Islet precursor cell (in vitro differentiated cells): ENCODE measurements at places on chromosomes 5 and 9.

GRCh38 chr9:92429836-92430235 lies 5.6 kb upstream of the OMD start:
- no peak for DNase-seq

GRCh38 chr5:38926121-38926520 lies 80.3 kb downstream of the OSMR start:
- DNase-seq = no peak

GRCh38 chr9:13651969-13652663 lies 372.6 kb upstream of the MPDZ start:
- DNase-seq = no peak

DNA sequence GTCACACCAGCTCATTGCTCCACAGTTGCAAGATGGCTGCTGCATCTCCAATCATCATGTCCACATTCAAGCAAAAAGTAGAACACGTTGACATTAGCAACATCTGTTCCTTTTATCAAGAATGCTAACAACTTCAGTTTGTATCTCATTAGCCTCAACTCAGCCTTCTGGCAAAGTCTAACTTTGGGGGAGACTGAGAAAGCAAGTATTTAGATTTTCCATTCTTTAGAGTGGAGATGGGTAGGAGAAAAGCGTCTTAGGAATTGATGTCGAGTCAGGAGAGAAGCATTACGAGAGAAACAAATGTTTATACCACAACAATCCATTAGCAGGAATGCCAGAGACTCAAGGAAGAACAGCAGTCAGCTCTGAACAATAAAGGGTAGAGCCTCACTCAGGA lies 446.3 kb downstream of the ENC1 start:
- DNase-seq = no peak

- no peak for DNase-seq
Measured at GRCh38 chr9:108323615-108324014, 532.2 kb downstream of the ACTL7B start.

DNA sequence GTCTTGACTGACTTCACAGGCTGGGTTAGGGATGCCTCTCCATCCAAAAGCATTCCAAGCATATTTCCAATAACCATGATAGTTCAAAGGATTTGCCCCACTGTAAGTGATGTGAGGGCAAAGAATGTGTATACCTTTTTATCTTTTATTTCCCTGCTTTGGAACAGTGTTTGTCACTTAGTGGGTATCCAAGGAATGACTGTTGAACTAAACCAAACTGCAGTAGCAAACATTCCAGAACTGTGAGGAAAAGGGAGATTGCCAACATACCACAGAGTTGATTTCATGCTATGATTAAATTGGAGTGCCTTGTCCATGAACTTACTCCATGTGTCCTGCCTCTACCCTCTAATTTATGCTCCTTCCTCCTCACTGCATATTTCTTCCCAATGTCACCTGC lies 400.0 kb downstream of the KIAA0825 start:
- DNase-seq = peak; percentile 63

DNA sequence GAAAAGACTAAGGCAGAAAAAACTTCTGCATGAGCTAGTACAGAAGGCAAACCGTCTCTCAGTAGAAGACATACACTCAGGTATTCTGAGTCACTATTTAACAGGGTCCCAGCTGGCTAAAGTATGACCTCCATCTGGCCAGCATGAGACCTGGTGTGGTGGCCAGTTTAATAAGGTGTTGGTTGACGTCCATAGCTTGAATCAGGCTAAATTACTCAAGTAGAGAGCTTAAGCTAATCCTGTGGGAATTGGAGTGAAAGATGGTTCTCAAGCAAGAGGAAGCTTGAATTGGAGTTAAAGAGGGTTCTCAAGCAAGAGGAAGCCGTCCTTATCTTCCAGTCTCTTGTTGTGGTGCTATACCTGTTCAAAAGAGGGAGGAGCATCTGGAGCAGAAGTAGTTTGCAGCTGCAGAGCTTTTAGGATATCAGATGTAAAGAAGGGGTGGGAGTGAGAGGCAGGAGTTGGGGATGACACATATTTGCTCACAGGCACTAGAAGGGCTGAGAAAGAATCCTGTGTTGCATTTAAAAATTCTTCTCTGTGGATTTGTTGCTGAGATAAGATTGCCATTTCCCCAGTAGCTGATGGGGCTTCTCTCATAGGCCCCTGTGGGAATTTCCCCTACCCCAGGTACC lies 136.1 kb upstream of the RUSC2 start:
- peak; percentile 52 for DNase-seq

DNA sequence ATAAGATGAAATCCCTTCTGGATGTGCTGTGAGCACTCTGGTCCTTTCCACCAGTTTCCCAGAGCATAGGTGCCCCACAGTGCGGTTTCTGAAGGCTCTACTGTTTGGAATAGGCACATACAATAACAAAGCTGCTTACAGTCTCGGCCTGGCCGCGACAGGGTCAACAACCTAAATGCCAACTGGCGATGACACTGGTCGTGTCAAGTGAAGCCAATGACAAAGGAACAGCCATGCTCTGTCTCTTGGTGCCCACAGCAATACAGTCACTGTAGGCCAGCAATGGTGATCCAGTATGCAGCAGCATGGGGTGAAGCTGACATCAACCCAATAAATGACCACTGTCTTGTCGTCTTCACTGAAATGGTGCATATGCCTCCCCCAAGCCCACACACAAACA lies 47.8 kb upstream of the EQTN start:
- DNase-seq = no peak

DNA sequence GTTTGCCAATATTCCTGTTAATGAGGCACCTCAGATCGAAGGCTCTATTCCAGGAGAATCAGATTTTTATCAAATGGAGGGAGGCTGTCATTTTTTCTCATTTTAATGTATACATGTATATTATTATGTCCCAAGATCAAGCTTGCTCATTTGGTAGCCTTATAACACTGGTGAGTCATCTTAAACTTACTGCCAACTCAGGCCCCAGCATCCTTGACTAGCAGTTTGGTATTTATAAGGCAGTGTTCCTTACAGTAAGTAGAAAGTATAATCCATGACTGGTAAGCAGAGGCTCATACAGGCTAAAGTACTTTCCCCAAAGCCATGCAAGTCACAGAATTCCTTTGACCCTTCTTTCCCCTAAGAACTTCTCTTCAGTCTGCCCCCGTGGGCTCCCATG lies 90.7 kb upstream of the NR3C1 start:
- no peak for DNase-seq
